ENCODE measurements at places on chromosomes 12 and 14.

DNA sequence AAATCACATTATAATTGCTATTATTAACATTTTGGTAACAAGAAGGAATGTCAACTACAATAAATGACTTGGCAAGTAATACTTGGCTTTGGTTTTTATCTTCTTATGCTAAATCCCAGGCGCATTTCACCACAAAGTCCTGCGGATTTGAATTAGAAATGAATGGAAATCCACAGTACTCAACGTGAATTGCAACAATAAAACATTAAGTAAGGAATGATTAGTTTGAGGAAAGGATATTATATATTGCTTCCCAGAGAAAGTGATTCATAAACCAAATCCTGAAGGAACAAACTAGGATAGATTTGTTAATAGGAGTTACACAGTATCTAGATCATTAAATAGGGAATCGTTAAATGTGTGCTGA, 1089.7 kb downstream of the TRHDE start:
- DNase-seq: no peak

DNA sequence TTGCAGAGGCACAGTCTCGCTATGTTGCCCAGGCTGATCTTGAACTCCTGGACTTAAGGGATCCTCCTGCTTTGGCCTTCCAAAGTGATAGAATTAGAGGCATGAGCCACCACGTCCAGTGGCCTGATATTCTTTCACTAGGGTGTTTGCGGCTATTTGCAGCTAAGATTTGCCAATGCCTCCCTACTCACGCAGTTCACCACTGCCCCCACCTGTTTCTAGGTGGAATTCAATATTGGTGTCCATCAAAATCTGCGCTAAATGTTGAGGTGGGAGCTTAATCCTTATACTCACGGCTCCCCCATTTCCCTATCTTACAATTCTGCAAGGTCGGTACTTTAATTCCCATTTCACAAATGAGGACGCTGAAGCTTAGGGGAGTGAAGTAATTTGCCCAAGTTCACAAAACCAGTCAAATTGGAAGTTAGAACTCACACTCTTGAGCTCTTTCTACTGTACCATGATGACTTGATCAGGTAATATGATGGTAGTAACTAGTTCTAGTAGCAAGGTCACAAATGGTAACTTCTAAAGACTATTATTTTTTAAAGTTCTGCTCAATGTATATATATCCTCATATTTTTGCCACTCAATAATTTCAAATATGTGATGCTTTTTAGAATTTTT, 22.1 kb upstream of the LRRC9 start:
- no peak for DNase-seq

DNA sequence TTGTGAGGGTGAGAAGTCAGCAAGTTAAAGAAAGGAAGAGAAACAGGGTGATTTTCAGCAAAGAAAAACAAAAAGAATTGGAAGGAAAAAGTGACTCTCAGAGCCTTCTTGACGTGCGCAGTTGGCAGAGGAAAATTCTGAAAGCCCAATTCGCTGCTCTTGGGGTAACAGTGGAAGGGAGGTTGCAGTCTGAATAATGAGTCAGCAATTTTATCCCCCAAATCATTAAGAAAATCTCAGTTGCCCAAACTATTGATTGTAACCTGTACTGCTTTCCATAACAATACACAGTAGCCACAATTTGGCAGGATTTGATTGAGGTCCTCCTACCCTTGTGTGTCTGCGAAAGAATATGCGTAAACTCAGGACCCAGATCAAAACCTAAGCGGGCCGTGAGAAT, 309.1 kb downstream of the EMP1 start:
- DNase-seq: no peak

DNA sequence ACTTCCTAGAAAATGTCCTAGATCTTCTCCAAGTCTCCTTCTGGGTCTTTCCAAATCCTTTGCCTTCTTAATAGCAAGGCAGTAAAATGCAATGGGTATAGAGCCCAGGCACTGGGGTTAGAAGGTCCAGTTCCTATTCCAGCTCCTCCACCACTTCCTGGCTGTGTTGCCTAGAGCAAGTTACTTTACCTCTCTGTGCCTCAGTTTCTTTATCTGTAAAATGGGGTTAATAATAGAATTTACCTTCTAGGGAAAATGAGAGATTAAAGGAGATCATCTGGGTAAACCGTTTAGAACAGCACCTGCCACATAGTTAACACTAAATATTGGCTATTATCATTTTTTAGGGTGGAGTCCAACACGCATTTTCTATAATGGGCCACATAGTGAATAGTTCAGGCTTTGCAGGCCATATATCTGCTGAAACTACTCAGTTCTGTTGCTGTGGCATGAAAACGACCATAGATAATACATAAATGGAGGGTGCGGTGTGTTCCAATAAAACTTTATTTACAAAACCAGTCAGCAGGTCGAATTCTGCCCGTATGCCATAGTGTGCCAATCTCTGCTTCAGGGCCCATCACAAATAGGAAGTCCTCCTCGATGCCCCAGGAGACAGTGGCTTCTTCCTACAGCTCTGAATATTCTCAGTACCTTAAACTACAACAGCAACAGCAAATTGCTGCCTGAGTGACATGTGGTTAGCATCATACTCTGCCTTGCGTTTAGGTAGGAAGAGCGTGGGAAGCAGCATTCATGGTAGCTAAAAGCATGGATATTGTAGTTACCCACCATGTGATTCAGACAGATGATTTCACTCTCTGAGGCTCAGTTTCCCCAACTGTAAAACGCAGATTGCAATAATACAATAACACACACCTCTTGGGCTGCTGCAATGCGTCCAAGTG, 60.9 kb downstream of the SVOP start:
- no peak for DNase-seq

GRCh38 chr12:124469193-124469888, 98.1 kb downstream of the NCOR2 start:
- DNase-seq: peak; percentile 55

GRCh38 chr12:48788524-48788853, 400 bp downstream of the ADCY6 start:
- DNase-seq: peak; percentile 19

GRCh38 chr14:34038358-34039057, 87.6 kb upstream of the EGLN3 start:
- no peak for DNase-seq

DNA sequence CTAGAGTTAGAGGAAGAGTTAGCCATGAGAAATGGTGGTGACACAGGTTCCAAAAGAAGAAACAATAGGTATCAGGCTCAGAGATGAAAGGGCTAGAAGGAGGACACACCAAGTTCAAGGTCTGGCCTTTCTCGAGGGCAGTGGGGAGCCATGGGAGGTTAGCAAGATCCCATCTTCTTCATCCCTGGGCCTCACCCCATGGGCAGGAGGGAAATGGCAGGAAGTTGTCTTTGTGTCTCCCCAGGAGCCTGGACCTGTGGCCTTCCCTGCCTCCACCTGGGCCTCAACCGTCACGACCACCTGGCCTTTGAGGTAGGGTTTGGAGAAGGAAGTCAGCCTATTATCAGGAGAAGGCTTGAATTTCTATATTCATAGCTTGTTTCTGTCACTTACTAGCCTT, 5.8 kb upstream of the AQP2 start:
- DNase-seq: no peak

DNA sequence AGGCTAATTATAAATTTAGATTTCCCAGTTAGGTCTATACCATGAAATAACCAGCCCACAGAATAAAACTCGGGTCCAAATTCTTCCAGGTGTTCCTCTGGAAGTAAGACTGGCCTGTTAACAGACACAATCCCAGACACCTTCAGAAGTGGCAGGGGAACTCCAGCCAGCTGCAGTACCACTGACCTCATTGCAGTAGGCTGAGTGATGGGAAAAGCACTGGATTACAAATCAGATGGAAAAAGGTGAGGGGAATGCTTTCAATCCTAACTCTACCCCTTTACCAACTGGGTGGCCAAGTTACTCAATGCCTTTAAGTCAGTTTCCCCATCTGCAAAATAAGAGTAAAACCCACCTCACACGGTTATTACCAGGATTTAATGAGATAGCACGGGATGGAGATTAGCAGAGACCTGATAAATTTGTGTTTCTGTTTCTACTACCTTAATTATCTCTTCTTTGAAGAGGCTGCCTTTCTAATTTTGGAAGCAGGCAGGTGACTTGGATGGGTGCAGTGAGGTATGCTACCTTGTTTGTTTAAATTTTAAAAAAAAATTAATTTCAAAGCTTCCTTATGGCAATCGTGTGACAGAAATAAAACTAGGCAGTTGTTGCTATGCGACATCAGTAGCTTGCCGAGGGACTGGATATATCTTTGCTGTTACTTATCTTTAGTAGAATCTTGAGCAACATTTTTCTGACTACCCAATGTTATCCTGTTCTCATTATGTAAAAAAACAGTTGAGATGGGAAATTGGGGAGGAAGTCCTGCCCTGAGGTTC, 167.3 kb upstream of the GRIN2B start:
- DNase-seq: no peak

- no peak for DNase-seq
Measured at GRCh38 chr12:118350908-118351559, 21.7 kb downstream of the TAOK3 start.

GRCh38 chr12:49231878-49232655, 32.8 kb upstream of the TUBA1C start:
- no peak for DNase-seq

GRCh38 chr14:25699981-25700380, 650.0 kb upstream of the STXBP6 start:
- no peak for DNase-seq

DNA sequence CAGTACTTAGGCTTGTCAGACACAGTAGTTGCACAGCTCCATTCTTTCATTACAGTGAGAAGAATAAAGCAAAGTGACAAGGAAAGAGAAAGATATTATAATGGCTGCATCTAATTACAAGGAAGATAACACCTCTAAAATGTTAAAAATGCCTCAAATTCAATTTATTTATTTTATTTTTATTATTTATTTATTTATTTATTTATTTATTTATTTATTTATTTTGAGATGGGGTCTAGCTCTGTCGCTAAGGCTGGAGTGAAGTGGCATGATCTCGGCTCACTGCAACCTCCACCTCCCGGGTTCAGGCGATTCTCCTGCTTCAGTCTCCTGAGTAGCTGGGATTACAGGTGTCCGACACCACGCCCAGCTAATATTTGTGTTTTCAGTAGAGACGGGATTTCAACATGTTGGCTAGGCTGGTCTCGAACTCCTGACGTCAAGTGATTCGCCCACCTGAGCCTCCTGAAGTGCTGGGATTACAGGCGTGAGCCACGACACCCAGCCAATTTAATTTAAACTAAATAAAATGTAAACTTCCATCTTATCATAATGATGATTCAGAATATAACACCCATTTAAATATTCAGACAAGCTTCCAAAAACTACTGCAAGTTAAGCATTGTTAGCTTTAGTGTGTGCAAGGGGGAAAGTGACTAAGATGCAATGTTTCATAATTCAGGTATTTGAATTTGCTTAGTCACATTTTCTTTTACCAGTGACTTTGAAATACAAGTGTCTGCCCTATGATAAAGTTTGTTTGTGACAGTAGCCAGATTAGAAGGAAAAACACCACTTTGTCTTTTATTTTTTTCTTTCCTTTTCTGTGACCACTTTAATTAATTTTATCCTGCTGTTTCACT, 2.4 kb upstream of the CFAP54 start:
- DNase-seq: no peak

GRCh38 chr12:55996201-55996714, 818 bp upstream of the SUOX start:
- peak; percentile 56 for DNase-seq

DNA sequence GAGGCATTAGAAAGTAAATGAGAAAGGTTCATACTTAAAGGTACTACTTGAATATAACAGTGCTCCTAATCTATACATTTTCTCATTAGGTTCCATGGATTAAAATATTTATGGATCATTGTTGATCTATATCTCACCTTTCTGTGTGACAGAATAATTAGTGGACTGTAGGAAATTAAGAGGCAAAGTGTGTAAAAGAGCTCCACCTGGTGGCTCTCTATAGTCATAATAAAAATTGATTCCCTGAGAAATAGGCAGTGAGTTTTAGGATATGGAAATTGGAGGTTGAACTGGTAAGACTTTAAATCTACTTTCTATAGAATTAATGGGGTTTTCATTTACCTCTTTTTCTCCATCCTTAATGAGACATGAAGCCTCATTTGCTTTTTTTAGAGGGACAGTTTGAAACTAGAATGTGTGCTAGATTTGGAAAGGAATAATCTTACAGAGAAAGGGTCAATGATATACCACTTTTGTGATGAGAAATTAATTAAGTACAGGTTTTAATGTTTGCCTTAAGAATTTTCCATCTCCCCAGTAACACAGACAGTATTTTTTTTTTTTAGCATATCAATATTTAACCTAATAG, 11.8 kb upstream of the DERA start:
- no peak for DNase-seq
